SW 1271 (cell line): ENCODE measurements at places on chromosomes 5 and 9.

DNA sequence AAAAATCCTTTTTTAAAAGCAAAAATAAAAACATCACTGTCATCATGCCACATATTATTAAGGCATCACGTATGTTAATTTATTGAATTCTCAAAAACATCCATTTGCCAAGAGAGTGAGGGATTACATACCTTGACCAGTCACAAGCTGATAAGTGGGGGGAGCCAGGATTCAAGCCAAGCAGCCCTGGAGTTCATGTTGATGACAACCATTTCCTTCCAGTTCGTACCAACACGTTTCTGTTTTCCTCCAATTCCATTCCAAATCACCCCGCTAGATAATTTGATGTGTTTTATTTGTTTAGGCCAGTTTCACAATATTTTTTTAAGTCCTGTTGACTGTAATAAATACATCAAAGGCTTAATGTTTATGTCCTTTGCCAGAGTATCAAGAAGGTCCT is 53.0 kb downstream of the SLC1A3 start:
- DNase-seq: no peak

- no peak for DNase-seq
These were observed 670.5 kb upstream of the RGMB start for GRCh38 chr5:98102936-98103335.

DNA sequence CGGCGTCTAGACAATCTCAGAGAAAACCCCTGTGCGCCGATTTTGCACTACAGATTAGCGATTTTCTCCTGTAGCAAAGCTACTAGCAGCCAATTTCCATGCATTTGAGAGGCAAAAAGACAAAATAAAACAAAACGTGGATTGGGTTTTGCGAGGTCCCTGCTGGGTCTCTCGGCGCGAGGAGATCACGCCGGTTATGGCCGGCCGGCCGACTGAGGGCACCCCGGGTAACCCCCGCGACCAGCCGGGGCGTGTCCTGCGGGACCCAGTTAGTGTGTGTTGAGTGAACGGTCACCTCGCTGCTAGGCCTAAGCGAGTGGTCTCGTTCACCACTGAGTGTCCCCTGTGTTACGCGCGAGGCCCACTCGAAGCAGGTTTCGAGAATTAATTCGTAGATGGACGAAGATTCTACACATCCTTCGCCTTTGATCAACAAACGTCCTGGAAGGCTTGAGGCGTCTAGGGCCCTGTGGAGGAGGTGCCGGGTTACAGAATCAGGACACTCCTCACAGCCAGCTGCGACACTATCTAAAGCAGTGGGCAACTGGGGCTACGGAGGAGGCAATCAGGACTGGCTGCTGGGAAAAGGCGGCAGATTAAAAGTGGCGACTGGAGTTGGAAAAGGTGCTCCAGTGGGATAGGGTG is 764 bp upstream of the VDAC1 start:
- no peak for DNase-seq

DNA sequence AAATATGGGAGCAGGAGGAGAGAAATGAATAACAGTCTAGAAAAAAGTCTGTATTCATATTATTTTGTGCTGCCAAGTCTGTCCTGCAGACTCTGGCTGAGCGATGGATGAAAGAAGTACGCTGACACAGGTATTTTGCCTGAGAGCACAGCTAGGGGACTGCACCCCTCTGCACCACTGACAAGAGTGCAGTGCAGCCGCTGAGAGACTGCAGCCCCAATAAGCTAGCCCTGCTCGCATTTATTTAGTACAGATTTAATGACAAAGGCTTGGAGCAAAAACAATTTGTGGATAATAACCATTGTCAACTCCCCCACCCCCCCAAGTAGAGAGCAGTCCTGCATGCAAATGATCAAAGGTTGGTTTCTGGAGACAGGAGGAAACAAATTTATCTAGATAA is 13.3 kb upstream of the MRPS30 start:
- no peak for DNase-seq

DNA sequence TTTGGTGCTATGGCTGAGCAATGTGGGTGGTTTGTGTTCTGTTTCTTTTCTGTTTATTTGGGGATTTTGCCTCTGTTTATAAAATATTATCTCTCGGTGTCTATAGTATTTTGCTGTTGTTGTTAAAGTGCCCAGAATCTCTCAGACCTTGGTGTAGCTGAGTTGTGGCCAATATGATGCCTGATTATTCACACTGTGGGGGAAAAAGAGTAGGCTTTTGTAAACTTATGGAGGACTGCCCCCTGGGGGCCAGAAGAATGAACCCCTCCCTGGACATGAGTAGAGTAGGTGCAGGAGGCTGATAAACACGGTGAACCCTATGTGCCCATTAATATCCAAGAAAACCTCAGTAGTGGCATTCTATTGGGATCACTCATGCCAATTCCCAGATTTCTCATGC is 49.0 kb upstream of the DPYSL3 start:
- peak; percentile 81 for DNase-seq

DNA sequence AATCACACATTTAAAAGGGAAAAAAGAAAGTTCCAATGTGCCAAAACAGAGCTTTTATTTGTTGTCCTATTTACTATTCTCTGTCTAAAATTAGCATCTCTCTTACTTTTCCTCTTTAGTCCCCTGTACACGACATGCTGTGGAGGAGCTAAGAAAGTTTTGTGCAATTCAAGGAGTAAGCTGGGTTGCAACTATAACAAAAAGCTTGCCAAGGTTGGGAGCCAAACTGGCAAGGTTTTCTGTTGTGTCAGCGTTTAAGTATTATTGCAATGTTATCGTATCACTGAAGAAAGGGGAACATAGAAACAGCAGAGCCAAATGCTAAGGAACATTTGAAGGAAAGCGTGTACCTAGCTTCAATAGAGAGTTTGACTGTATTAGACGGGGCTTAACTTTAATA is 680.8 kb downstream of the CETN3 start:
- DNase-seq: no peak

GRCh38 chr9:128406848-128407391 is 13.7 kb upstream of the CERCAM start:
- no peak for DNase-seq

GRCh38 chr5:100644185-100644584 is 109.0 kb downstream of the FAM174A start:
- no peak for DNase-seq

GRCh38 chr5:1039210-1039548 is 30.6 kb downstream of the NKD2 start:
- DNase-seq: no peak

GRCh38 chr9:14485366-14485765 is 171.4 kb upstream of the NFIB start:
- DNase-seq: no peak

DNA sequence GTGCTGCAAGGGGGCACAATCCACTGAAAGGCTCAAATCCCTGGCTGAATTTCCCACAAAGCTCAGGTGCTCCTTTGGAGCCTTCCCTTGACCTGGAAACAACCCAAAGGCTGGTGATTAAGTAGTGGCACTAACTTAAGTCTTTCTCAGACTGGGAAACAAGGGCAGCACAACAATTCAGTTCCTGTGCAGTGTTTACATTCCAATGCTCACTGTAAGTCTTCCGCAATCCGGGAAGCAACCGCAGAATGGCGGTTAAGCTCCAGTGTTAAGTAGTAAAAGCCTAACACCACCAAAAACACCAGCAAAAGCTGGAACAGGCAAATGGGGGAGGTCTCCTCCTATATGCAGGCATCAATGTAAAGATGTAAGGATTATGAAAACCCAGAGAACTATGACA is 117.2 kb downstream of the TRPM3 start:
- DNase-seq: no peak

- no peak for DNase-seq
These were observed 66.1 kb downstream of the DNAH5 start for GRCh38 chr5:13878357-13878756.

- DNase-seq: no peak
These were observed 10.2 kb upstream of the IL12B start for GRCh38 chr5:159340511-159340910.

- DNase-seq: no peak
These were observed 50.5 kb upstream of the COL5A1 start for GRCh38 chr9:134591082-134591571.

- DNase-seq: no peak
These were observed 63.3 kb downstream of the COL23A1 start for GRCh38 chr5:178526773-178527457.

DNA sequence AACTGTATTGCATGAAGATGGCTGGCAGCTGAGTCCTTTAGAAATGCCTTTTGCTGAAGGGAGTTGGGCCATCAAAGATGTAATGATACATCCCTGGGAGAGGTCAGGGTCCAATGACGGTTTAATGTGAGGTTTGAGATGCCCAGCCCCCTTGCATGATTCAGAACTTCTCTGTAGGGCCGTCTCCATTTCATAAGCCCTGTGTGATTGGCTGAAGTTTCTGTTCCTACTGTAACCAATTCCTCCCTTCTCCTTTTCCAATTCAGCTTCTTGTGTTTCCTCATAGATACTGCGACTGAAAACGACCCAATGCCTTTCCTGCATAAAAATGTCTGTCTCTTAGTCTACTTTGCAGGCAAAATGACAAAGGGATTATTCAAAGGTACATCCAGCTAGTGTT is 47.9 kb upstream of the ST8SIA4 start:
- no peak for DNase-seq
